Bone marrow (tissue), 2 donors: ENCODE measurements at places on chromosomes 16 and 17.

- no peak for DNase-seq
Measured at GRCh38 chr16:48546774-48547173, 63.2 kb downstream of the N4BP1 start.

DNA sequence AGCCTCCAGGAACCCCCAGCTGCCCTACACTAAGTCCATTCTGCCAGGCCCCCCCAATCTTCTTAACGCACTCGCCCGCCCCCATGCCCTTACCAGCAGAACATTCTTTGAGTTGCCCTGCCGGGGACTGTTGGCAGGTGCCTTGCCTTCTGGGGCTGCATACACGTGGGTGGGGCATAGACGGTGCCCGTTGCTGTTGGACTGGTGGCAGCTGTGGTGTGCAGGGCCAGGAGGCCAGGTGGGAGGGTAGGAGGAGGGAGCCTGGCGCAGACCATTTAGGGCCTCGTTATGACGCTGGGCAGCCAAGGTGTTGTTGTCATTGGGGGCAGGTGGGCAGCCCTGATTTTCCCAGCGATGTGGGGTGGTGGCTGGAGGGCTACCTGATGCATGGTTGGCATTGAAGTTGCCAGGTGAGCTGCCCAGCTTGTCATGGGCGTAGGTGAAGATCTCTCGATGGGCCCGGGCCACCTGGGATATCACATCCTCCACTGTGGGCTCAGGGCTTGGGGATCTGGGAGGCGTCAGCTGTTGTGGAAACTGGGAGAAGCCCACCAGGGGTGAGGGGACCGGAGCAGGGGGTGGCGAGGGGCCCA is 4.9 kb downstream of the NR1D1 start:
- DNase-seq = no peak

- no peak for DNase-seq
Measured at GRCh38 chr16:66851166-66851964, 7.2 kb downstream of the CA7 start.

DNA sequence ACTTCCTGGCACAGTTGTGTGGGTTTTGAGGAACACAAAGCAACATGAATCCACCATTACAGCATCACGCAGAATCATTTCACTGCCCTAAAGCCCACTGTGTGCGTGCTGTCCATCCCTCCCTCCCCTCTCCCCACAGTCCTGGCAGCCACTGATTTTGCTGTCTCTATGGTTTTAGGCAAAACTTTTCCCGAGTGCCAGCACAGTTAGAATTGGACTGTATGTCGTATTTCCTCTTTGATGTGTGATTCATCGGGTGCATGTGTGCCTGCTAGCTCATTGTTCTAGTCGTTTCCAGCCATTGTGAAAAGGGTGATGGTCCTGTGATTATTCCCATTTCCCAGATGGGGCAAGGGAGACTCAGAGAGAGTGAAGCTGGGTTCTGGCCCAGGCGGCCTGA is 12.7 kb downstream of the KLHL36 start:
- no peak for DNase-seq

DNA sequence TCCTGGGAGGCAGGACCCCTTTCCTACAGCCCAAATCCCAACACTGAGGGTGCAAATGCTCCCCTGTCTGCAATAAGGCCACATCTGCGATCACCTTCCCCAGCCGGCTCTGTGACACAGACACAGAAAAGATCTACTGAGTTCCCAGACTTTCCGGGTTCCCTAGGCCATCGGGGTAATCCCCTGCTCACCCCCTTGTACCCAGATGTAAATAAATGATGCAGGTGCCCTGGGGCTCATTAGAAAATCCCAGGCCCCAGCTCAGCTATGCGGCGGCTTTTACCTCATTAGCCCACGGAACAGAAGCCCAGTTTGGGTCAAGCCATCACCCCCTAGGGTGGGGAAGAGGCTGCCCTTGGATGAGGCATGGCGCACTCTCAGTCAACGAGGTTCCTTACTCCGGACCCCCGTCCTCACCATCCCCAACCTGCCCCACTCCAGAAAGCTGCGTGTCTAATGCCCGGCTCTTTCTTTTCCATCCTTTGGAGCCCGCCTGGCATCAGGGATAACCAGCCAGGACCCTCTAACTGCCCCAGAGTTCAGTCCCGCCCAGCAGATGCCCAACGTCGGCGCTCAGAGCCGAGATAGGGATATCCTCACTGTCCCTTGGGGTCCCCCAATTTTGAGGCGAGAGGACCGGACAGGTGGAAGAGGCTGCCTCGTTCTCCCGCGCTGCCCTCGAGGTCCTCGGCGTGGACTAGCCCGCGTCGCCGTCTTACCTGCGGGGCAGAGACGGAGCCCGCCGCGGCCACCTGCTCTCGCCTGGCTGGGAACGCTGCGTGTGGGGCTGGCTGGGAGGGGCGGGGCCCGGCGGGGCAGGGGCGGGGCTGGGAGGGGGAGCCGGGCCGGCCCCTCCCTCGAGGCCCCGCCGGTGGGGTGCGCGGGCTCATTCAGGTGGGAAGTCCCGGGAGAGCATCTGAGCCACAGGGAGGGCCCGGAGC is at the start of gene ZNF385C:
ZNF385C (minus strand) TSS at position 783 of the 941 bp plus-strand sequence. CDS start 35,417 bp downstream, outside the sequence.
- DNase-seq = no peak

GRCh38 chr16:88058136-88058535 is 106.9 kb downstream of the BANP start:
- no peak for DNase-seq

DNA sequence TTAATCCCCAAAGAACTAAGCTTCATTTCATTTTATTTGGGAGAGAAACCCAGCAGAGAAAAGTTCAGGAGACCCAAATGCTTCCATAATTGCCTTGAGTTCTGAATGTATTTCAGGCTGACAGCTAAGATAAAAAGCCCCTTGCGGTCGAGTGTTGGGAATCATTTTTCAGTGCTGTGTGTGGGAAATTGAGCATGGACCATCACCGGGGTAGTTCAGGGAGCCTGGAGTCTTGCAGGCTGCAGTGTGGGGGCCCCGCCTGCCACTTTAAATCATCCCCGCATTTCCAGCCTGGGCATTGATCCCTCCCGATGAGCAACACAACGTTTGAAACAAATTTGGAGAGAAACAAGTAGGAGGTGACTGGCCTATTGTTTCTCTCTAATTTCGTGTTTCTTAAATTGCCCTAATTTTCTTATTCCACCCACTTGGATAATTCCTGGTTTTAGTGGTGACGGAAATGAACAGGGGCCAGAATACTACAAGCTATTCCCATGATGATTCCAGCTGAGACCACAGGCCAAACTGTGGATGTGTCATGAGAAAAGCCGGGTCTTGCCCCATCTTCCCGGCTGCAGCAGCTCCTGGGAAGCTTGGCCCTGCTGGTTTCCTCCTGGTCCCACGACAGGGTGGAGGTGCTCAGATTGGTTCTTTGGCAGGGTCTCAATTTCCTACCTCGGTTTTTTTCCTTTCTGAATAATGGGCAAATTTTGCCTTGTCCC is 75.1 kb downstream of the FOXL1 start:
- no peak for DNase-seq

DNA sequence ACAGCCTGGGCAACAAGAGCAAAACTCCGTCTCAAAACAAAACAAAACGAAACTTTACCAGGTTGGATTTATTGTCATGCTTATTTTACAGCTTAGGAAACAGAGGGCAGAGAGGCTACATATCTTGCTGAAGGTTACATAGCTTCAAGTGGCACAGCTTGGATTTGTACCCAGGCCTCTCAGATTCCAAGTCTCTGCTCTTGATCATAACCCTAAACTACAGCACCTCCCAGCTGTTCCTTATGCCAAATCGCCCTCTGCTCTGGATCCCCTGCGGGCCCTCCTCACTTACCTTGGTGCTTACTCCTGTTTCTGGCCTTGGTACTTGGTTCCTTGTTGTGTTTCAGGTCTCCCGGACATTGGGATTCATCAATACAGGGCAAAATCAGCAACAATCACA is 11.7 kb upstream of the CUEDC1 start:
- no peak for DNase-seq

DNA sequence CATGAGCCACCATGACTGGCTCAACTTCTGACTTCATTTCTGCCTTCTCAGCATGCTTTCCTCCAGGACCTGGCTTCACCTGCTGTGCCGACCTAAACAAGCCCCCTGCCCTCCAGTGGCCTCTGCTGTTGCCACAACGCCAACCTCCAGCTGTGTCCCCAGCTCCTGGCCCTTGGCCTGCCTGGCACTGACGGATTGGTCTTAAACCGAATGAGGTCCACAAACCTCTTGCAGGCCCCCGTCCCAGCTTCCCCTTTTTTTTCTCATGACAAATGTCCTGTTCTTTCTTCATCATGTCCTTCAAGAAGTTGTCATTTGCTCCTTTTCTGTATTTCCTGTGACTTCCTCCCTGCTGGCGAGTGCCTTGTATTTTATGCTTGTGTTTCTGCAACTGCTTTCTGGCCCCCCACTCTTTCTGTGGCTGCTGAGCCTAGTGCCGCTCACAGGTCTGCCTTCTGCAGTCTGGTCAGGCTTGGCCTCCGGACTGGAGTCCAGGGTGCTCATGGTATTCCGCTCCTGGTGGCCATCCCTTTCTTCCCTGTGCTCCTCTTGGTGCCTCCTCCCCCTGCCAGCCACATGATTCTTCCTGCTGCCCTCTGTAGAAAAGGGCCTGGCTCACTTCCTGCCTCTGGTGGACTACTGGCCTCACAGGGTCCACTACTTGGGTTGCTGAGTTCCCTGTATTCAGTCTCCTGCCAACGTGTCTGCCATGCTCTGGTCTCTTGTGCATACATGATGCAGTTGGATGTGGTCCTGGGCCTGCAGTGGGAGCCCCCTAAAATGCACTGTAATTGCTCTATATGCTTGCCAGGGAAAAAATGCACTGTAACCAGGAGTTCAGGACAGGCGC is 2.9 kb downstream of the ATP6V0C start:
- DNase-seq = peak; percentile 67

- DNase-seq = peak; percentile 77
Measured at GRCh38 chr17:57408071-57408811, 151.9 kb downstream of the MSI2 start.

DNA sequence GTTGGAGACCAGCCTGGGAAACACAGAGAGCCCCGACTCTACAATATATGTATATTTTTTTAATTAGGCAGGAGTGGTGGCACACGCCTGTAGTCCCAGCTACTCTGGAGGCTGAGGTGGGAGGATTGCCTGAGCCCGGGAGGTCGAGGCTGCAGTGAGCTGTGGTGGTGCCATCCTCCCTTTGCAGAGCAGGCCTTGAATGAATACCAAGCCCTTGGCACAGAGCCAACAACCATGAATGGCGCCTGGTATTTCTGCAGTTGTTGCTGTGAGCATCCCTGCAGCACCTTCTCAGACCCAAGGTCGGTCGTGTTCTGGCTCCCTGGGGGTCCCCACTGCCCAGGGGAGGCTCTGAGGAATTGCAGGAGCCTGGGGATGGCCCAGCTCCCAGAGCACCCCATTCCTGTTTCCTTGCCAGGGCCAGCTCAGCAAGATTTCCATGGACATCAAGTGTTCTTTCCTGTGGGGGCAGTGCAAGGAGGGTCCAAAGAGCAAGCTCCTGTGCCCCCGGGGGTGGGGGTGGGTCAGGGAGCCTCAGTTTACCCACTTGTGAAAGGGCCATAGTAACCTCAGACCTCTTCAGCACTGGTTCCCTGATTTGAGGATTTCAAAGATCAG is 25.6 kb upstream of the RMI2 start:
- no peak for DNase-seq

DNA sequence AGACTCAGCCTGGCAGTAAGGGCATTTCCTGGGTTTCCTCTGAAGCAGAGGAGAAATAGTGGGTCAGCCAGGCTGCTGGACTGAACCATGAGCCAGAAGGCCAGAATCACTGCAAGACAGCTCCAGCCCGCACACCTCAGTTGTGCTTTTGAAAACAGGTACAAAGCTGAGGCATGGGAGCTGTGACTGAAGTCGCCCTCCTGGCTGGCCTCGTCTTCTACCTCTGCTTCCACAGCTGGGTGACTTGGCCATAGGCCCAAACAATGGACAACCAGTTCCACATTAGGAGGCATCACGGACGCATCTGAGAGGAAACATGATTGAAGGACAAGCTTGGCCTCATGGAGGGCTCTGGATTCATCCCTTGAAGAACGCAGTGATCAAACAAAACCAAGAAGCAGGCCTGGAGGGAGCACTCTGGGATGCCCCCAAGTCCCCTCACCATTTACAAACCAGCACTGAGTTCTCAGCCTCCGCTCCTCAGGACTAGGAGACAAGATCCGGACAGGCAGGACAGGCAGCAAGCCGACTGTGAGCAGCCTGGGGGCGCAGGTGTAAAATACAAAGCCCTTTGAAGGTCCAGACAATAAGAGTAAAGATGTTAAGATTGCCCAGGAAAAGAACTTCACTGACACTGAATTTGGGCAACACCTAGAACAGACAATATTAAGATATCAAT is 68.7 kb downstream of the N4BP1 start:
- no peak for DNase-seq

- DNase-seq = no peak
Measured at GRCh38 chr17:66848496-66848895, 13.6 kb downstream of the CACNG5 start.
